ENCODE measurements at places on chromosomes 6 and 20.

GRCh38 chr6:53691667-53692133 lies 26.1 kb upstream of the KLHL31 start:
- DNase-seq, result no peak

GRCh38 chr20:25317351-25318075 lies 69.6 kb downstream of the PYGB start:
- DNase-seq, result no peak

DNA sequence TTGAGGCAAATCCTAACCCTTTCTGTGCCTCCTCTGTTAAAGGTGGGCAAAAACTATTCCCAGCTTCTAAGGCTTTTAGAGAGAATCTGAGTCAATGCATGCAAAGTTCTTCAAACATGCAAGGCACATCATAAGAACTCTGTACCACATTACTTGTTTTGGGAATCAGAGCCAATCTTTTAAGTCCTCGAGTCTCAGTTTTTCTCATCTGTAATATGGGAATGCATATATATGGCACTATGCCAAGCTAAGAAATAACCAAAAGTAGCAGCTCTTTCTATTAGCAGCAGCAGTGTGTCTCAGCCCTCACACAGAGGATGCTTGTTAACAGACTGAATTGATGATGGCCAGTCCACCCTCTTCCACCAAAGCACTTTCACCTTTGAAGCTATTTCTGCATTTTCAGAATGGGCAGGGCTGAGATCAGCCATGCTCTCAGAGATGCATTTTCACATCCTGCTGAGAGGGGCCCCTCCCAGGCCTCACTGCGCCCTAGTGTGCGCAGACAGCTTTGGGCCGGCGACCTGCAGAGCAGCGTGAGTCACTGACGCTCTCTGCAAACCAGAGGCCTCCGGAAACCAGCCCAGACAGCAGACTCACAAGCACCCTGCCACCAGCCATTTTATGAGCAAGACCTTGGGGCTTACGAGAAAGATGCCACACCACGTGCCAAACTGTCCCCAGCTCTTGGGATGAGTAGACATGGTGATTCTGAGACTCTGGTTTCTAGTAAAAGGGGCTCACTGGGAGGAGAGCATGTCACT lies 138.0 kb downstream of the NFATC2 start:
- no peak for DNase-seq

DNA sequence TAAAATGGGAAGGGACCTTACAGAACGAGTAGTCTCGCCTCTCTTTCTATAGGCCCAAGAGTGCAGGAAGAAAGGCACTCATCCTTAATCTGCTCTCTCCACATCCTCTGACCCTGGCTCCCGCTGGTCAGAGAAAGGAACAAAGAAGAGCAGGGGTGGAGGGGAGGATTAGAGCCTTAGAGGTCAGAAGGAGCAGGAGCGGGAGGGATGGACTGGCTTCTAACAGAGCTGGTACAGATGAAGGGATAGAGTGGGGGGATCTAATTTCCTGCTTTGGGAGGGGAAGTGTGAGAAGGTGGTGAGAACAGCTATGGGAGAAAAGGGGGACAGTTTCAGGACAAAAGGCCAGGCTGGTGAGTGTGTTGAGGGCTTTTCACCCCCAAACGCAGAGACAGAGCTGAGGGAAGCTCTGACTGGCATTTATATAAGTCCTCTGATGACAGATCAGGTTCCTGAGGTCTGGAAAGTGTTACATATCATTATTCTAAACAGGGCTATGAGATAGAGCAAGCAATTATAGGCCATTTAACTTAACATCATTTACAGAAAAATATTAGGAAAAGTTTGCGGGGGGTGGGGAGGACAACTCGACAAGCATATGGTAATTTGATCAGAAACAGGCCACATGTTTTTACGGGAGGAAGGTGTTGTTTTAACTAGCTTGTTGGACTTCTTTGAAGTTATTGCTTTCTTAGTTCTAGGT lies 111.1 kb downstream of the FOXC1 start:
- no peak for DNase-seq

DNA sequence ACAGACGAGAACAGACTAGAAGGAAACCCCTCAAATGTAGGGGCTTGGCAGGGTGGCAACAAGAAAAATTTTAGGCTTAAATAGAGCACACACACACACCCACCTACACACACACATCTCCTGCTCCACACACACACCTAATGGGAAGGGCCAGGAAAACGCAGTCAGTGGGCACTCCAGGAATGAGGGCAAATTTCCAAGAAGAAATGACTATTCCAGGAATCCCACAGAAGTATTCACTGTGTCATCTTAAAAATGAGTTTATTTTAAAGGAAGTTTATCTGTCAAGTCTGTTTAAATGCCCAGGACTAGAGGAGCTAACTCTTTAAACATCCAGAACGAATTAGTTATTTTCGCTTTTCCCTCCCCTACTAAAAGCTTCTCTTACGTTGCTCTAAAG lies 13.0 kb downstream of the ALDH8A1 start:
- no peak for DNase-seq

DNA sequence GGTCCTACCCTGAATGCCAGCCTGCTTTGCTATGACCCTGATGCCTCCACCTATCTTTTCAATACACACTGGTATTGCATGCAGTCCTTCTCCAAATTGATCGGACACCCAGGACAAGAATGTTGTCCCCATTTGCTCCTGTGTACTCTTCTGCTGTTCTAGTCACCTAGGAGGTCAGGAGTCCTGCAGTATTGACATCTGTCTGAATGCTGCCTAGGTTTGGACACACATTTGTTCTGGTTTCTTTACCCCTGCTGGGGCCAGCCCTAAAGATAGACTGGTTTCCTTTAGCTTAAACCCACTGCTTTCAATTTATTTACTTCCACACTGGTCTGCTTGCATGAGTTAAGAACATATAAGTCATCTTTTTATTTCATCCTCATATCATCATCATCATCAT lies 167.0 kb upstream of the CCN2 start:
- no peak for DNase-seq

DNA sequence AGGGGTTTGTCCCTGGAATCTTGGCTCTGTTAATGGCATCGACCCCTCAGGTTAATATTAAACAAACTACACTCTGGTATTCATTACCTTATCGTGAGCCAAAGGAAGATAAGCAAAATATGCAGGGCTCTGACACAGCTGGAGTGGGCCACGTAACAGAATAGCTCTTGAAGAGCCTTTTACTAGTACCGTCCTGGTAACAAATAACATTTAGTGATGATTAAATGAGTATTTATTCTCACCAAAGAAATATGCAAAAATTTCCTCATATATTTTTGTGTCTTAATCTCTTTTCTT lies 20.1 kb upstream of the UTRN start:
- DNase-seq, result no peak

DNA sequence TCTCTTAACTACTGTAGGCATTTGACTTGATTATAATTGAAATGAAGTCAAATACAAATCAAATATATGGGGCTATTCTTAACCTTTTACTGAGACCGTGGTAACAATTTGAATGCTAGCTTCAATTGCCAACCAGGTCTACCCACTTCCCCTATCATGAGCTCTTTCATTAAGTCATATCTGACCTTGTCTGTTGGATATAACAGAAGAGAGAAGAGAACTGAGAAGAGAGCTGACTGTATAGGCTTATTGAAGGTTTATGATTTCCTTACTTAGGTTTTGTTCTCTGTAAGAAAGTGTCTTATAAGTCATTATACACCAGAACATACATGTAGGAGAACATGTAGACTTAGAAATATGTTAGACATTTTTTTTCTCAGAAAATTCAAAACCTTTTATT lies 549.4 kb downstream of the COL12A1 start:
- no peak for DNase-seq

- DNase-seq, result no peak
Measured at GRCh38 chr6:8780653-8781052, 345.3 kb upstream of the SLC35B3 start.

DNA sequence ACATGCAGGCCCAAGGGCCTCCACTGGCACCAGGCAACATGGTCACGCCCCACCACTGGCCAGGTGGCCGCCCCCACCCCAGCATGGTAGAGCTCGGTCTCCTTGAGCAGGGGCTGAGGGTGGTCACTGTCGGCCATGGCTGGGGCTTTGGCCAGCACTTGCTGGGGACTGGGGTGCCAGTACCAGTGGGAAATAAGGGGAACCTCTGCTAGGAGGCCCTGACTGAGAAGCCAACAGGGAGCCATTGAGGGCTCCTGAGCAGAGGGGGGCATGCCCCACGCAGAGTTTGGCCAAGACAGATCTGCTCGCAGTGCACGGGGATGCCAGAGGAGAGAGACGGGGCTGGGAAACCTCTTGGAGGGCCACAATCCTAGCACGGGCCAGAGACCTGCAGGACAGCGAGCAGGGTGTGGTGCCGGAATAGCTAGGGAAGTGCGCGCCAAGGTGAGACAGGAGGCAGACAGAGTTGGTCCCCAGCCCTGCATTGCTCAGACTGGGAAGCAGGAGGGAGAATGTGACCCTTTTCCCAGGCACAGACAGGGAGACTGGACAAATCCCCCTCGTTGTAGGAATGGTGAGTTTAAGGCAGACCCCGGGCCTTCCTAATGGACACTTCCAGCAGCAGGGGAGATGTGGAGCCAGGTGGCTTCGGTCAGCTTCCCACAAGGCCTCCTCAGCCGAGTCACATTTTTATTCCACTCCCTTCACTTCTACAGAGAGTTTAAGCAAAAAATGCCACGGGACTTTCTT lies 179.0 kb upstream of the CST7 start:
- DNase-seq, result no peak

DNA sequence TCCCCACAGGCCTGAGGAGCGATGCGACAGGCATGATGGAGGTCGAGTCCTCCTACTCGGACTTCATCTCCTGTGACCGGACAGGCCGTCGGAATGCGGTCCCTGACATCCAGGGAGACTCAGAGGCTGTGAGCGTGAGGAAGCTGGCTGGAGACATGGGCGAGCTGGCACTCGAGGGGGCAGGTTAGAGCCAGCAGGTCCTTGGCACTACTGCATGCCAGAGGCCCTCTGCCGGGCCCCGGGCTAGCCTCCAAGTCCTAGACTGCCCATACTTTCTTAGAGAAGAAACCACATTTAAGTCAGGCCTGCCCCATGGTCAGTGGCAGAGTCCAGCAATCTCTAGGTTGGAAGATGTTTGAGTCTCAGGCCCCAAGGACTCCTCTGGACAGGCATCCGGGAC lies 32.1 kb downstream of the PKIG start:
- no peak for DNase-seq

GRCh38 chr6:169847901-169848311 lies 96.5 kb downstream of the ERMARD start:
- no peak for DNase-seq

DNA sequence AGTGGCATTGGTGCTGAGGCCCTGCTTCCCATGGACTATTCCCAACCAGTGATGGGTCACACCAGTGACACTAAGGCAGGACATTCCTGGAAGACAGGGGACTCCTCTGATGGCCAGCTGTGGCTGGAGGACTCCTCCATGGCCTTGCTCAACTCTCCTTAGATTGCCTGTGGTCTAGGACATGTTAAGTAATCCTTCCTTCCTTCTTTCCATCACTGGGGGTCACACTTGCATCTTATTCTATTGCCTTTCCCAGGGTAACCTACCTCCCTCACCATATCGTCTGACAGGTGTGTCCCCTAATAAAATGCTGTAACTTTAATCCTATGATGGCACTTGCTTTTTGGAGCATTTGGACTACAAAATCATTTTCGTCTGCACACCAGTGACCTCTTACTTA lies 24.5 kb upstream of the HLA-A start:
- no peak for DNase-seq

GRCh38 chr6:41625442-41625841 lies 12.8 kb upstream of the MDFI start:
- DNase-seq, result no peak
